Stimulated activated CD4-positive, alpha-beta T cell treated with anti-CD3 and anti-CD28 coated beads, Interleukin-1b, Interleukin-23, amount 100 ng/mL, for 48 hours (primary cell): ENCODE measurements at places on chromosomes 1 and 21.

GRCh38 chr1:243413431-243414151 is 157.8 kb downstream of the SDCCAG8 start:
- DNase-seq = no peak

DNA sequence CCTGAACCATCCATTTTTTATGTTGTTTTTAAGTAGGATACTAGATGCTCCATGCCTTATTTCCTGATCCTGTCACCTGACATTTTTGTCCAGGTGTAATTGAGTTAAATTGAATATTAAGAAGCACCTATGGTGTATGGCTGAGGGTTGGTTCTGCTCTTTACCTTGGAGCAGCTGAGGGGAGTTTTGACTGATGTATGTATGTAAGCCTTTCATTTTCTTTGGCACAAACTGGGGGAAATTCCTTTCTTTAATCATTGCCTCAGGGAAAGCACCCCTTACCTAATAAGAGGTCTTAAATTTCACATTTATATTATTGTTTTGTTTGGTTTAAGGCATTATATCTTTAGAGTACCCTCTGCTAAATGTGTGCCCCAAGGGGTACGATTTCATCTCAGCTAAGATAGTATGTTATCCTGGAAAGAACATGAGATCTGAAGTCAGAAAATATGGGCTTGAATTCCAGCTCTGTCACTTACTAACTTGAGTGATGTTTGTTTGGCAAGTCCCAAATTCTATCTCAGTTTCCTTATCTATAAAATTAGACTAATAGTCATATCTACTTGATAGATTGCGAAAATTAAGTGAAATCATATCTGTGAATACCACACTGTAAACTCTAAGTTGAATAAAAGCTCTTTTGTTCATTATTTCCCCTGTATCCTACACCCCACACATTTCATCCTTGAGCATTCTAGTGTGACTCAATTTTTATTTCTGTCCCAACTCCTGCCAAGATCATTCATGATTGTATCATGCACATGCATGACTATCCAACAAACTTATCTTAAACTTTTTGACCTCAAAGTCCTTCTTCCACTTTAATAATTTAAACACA is 57.7 kb upstream of the NUF2 start:
- no peak for DNase-seq

GRCh38 chr1:167126811-167127210 is 32.9 kb downstream of the STYXL2 start:
- no peak for DNase-seq

DNA sequence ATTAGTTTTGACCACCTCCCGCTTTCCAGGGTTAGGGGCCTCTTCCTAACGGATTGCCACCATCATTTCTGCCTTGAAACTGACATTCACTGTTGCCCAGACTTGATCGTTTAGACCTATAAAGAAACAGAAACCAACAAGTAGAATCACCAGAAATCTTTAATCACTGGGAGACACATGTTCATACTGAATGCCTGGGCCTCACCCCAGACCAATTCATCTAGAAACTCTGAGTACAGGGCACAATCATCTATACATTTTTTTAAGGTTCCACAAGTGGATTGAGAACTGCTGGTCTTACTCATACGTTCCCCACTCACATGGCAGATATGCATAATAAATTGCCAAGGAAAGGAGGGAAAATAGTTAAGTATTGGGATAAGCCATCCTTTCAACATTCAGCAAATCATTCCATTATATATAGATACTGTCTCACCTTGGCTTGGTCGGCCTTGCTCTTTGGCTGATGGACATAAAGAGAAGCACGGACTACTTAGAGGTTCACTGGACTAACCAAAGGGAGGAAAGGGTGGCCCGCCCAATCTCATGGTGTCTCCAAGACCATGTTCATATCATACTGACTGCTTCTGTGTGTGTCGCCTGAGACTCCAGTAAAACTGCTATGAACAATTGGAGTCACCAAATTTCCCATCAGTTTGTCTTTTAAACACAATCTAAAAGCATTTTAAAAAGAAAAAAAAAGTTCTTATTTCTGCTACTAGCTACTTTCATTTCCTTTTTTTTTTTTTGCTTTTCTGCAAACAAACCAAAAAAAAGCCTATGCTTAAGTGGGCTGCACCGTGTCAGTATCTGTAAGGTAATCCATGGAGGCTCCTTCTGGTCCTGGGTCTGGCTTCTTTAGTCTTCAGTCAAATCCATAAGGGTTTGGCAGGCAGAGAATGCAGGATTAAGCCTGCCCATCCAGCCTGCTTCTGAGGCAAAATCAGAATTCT is 9.4 kb upstream of the TARBP1 start:
- peak; percentile 64 for DNase-seq

GRCh38 chr1:235892734-235893413 is 26.2 kb upstream of the LYST start:
- DNase-seq = no peak

- no peak for DNase-seq
Measured at GRCh38 chr1:111269825-111270406, 20.7 kb upstream of the CHIA start.

DNA sequence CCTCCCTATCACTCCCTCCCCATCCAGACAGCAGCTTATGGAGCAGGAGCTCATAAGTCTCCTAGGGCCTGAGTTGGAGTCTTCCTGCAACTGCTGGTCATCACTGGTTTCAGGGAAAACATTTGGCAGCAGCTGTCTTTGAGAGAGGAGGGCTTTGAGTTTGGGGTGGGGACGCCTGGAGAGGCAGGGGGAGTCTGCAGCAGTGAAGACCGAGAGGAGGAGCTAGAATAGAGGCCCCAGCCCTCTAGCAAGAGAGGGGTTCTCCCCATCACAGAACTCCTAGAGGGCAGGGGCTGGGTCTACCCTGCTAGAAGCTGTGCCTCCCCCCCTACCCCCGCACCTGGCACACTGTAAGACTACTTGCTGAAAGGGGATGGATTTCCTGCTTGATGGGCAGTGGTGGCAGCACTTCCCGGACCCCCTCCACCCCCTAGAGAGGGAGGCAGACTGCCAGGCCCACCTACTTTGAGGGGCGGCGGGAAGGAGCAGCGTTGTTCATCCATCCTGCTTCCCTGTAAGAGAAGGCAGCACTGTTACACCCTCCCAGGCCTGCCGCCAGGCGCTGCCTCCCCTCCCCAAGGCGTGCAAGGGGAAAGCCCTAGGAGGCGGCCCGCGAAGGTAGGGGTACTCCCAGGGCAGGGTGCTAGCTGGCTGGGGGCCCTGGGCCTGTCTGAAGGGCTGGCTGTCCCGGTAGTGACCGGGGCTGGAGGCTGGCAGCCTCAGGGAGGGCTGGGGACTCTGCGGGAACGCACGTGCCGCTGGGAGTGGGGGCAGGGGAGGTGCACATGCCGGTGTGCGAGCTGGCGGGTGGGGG is 50.4 kb downstream of the RAP1GAP start:
- DNase-seq = no peak

DNA sequence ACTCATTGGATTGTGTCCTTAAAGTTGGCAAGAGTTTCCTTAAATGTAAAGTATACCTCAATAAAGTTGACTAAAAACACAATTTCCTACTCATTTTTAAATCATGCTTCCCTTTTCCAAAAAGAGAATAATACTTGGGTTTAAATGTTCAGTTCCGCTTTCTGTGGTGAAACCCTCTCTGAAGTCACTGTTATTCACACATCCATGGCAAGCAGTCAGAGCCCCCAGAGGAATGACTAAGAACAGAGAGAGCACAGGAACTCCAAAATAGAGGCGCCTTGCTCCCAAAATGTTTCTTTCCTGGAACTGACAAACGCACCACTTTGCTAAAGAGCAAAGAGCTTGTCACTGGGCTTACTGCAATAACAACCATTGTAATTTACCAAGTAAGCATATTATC is 142.5 kb downstream of the TIAM1 start:
- no peak for DNase-seq

DNA sequence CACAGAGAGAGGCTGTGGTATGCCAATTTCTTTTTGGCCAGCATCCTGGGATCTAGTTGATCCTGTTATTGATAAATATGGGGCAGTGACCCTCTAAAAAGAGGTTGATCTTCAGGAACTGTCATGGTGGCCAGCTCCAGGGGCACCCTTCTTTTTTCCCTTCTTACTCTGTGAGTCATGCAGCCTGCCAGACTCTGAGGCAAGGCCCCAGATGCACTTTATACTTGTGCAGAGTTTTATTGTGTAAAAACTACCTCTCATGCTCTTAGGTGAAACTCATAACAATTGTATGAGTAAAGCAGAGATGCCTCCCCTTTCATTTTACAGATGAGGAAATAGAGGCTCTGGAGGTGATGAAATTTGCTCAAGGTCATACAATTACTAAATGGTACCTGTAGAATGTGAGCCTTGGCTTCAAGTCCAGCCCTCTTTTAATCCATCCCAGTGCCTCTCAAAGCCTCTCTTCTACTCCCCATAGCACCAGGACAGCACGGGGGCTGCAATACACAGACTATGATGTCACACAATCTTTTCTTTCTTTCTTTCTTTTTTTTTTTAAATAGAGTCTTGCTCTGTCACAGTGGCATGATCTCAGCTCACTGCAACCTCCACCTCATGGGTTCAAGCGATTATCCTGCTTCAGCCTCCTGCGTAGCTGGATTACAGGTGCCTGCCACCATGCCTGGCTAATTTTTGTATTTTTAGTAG is 387.8 kb downstream of the KCNH1 start:
- no peak for DNase-seq

DNA sequence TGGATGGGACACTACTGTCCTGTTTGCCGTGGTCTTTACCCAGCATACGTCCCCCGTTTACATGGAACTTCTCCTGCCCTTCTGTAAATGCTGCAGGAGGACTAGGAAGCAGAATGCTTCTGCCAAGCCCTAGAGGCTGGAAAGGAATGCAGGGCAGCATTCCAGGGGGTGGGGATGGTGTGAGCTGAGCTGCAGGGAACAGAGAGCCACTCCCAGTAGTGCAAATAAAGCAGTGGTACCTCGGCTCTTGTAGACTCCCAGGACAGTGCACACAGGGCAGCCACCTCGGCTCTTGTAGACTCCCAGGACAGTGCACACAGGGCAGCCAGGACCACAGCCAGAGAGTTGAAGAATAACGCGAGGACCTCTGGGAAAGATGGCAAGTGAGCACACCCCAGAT is 35.4 kb downstream of the PTPRU start:
- no peak for DNase-seq

GRCh38 chr1:203839081-203839480 is 22.3 kb upstream of the SNRPE start:
- DNase-seq = no peak

DNA sequence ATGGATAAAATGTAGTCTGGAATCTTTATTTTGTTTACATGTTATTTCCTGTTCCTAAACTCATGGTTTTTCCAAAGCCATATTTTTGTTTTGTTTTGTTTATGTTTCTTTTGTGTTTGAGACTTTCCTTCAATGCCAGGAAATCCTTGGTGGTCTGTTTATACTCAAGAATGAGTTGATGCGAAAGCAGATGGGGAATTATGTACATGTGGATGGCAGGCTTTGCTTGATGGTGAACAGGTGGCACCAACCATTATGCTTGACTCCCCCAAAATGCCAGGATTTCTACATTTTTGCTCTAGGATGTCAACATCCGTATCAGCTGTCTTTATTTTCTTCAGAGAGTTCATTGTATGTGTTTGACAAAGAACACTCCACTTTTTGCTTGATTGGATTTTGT is 448.5 kb downstream of the PRDM2 start:
- no peak for DNase-seq

GRCh38 chr1:183318433-183318832 is 99.7 kb downstream of the NMNAT2 start:
- no peak for DNase-seq

GRCh38 chr1:169043823-169044222 is 62.7 kb upstream of the ATP1B1 start:
- DNase-seq = no peak

- no peak for DNase-seq
Measured at GRCh38 chr1:232557502-232558191, 72.3 kb downstream of the SIPA1L2 start.

DNA sequence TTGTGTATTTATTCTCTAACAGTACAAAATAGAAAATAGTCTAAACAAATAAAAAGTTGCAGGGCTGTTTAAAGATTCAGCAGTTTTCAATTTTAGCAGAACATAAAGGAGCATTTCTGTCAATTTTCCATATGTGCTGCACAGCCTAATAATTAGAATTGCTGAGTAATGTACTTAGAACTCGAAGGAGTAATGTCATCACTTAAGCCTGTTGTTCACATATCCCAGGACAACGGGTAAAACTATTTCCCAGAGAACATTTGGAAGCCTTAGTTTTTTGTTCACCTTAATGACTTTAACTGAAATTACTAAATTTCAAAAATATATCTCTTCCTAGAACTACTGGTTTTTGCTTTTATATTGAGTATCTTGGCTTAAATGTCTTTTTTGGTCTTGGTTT is 81.6 kb downstream of the ZP4 start:
- DNase-seq = no peak

GRCh38 chr1:60510162-60510561 is 436.6 kb upstream of the C1orf87 start:
- no peak for DNase-seq

DNA sequence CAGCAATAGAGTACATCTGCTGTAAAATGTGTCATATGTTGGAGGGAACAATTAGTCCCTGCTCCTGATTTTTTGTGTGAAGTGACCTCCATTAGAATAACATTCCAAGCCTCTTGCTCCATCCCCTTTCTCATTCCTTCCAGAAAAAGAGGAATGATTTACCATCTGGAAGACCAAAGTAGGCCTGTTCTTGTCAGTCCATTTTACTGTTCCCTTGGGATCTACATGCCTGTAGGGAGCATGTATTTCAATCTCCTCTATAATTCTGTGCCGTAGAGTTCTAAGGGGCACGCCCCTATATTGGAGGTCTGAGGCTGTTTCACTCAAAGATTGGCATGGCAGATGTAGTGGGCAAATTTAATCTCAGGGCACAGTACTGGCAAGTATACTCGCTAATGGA is 48.8 kb upstream of the MAN1A2 start:
- no peak for DNase-seq

- no peak for DNase-seq
Measured at GRCh38 chr1:30126848-30127247, 596.5 kb downstream of the MATN1 start.

GRCh38 chr21:46284733-46285132 is 678 bp downstream of the MCM3AP start:
- DNase-seq = no peak

DNA sequence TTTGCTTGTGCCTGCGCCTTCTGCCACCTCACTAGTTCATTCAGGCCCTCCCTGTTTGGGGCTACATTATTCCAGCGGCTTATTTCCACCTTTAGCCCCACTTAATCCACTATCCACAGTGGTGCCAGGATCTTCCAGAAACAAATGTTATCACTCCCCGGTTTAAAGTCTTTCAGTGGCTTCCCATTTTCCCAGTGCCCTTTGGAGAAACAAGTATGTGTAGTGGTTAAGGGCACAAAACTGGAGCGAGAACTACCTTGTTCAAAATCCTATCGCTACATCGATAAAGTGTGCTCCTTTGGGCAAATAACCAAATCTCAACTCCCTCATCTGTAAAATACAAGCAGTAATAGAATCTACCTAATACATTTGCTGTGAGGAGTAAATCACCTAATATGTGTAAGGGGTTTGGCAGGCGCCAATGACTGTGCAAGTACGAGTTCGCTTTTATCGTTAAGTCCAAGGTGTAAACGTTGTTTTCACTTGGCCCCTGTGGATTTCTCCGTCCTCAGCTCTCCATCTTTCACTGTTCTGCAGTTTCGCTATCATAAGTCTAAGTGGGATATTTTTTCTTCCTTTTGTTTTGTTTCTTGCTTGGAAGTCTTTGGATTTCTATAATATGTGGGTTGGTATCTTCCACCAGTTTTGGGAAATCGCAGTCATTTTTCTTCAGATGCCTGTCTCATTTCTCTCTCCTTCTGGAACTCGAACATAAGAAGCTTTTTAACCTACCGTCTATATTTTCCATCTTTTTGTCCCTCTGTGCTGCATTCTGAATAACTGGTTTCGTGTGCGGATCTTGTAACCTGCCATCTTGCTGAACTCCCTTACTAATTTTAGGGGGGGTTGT is 844 bp upstream of the MEAF6 start:
- DNase-seq = no peak
